ENCODE measurements at places on chromosomes 11 and 22.

DNA sequence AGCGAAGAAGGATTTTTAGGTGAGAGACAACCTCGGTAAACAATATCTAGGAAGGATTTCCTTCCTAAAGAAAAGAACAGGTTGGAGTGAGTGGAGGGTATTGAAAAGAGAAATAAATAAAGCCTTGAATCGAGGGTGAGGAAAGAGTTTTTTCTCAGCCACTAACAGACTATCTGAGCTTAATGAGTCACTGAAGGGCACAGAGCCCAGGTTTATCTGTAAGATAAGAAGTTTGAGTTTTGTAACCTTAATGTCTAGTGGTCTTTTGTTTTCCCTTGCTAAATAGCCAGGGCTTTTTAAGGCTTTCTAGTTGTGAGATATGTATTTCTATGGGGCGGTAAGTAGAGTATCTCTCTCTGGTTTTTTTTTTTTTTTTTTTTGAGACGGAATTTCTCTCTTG, 394.5 kb upstream of the KIRREL3 start:
- no peaks in the 10 kb centered on the region for H3K36me3 ChIP-seq
- no peak overlapping the region for H3K4me3 ChIP-seq
- no peaks in the 10 kb centered on the region for H3K4me1 ChIP-seq
- DNase-seq, result no peak
- H3K27me3 ChIP-seq, result no peaks in the 10 kb centered on the region
- no peak overlapping the region for H3K27ac ChIP-seq

- no peak overlapping the region for H3K4me3 ChIP-seq
- no peak overlapping the region for H3K27ac ChIP-seq
- H3K27me3 ChIP-seq, result no peaks in the 10 kb centered on the region
- peaks cover 47% of the 10 kb centered on the region for H3K36me3 ChIP-seq
Observed at GRCh38 chr11:94593030-94593429, 25.9 kb downstream of the PIWIL4 start.

DNA sequence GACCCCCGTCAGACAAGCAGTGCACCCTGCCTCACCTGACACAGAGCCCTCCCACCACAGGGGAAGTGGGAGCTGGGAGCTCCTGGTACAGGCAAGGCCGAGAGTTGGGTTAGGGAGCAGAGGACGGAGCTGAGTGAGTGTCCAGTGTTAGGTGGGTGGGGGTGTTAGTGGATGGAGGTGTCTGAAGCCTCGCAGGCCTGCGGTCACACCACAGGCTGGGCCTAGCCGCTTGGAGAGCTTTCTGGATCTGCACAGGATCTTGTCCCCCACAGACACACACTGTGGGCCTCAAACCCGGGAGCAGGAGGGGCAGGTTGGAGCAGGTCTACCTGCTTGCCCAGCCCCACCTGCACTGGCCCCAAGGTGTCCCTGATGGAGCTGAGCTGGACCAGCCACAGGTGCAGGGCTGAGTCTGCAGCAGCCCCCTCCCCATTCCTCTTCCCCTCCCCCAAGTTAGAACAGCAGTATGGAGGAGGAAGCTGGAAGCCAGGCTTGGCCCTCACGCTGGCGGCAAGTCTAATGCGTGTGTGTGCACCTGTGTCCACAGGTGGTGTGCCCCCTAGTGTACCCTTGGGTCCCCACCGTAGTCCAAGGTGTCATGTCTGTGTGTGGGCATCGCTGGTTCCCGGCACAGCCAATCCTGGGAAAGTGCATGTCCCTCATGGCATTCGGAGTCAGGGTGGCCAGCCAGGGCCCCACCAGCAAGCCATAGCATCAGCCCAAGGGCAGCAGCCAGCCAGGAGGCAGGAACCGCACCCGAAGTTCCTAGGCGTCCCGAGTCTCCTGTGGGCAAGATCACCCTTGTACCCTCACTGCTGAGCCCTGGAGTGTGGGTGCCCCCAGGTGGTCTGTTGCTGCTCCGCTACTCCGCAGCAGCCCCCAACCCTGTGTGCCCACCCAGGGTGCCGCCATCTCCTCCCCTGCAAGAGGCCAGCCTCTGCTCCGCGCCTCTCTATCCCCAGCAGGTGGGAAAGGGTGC, 2.0 kb upstream of the GATD1 start:
- DNase-seq, result peak; percentile 11
- H3K4me3 ChIP-seq, result no peak overlapping the region
- peaks cover 8% of the 10 kb centered on the region for H3K36me3 ChIP-seq

DNA sequence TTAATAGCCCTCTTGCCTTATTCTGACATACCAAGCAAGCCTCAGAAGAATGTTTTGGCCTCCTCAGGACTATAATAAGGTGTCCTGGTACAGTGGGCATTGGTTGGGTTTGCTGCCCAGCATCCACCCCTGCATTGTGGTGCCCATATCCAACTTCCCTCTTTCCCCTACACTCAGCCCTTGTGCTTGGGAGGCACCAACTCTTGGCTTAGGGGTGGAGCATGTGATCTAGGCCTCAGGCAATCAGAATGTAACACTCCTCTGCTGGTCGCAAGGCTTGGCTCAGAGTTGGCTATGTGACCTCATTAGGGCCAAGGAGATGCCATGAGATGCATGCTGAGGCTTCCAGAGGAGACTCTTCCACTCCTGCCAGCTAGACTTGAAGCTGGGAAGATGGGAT, 123.0 kb downstream of the CSNK2A3 start:
- H3K27me3 ChIP-seq, result peaks cover 3% of the 10 kb centered on the region
- DNase-seq, result no peak
- no peak overlapping the region for H3K27ac ChIP-seq

- no peak for DNase-seq
- H3K27ac ChIP-seq, result no peak overlapping the region
- H3K27me3 ChIP-seq, result no peaks in the 10 kb centered on the region
- H3K36me3 ChIP-seq, result no peaks in the 10 kb centered on the region
- no peaks in the 10 kb centered on the region for H3K4me1 ChIP-seq
Observed at GRCh38 chr11:94656968-94657367, 89.8 kb downstream of the PIWIL4 start.

GRCh38 chr11:70200212-70200844, 2.8 kb upstream of the FADD start:
- no peaks in the 10 kb centered on the region for H3K36me3 ChIP-seq
- peaks cover 15% of the 10 kb centered on the region for H3K4me1 ChIP-seq
- DNase-seq, result no peak
- H3K27me3 ChIP-seq, result no peaks in the 10 kb centered on the region
